K562 (cell line): ENCODE measurements at places on chromosomes 13 and 19.
A peak's percentile ranks its signal among the peaks of the same experiment; 100 is the strongest.

DNA sequence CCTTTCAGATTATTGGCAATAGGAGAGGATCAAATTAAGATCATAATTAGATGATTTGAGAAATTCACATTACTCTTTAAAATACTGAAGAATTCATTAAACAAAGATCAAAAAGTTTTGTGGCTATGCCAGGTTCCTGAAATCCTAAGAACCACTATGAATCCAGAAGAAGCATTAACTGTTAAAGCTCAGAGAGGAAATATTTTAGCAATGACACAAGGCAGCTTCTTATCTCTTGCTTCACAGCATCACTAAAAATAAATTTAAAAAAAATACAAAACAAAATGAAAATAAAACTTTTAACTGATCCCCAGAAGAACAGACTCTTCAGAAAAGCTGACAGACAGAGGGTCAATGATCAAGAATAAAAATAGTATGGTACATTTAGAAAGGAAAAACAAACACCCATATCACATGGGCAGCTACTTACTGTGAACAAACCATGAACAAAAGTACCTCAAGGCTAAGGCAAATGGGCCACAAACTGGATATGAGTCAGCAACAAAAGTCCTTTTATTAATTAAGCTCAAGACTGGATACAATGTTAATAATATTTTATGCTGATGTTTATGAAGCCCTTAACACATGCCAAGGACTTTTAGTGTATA, 19.6 kb downstream of the RNF6 start:
- DNase-seq = no peak

DNA sequence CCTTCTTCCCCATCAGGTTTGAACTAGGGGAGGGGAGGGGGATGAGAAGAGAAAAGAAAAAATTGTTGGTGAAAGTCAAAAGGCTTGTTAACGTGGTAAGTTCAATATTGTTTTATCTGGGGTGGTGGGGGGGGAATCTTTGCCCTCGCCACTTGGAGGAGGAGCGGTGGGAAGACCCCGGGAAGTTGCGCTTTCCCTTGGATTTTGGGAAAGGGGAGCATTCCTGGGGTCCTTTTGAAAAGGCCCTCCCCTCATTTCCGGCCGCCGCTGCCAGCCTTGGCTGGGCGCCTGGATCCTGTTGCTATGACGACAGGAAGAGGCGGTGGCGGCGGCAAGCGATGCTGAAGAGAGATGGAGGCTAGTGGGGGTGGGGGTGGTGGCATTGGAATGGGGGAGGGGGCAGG, 4.6 kb upstream of the CACNG8 start:
- no peak for DNase-seq

DNA sequence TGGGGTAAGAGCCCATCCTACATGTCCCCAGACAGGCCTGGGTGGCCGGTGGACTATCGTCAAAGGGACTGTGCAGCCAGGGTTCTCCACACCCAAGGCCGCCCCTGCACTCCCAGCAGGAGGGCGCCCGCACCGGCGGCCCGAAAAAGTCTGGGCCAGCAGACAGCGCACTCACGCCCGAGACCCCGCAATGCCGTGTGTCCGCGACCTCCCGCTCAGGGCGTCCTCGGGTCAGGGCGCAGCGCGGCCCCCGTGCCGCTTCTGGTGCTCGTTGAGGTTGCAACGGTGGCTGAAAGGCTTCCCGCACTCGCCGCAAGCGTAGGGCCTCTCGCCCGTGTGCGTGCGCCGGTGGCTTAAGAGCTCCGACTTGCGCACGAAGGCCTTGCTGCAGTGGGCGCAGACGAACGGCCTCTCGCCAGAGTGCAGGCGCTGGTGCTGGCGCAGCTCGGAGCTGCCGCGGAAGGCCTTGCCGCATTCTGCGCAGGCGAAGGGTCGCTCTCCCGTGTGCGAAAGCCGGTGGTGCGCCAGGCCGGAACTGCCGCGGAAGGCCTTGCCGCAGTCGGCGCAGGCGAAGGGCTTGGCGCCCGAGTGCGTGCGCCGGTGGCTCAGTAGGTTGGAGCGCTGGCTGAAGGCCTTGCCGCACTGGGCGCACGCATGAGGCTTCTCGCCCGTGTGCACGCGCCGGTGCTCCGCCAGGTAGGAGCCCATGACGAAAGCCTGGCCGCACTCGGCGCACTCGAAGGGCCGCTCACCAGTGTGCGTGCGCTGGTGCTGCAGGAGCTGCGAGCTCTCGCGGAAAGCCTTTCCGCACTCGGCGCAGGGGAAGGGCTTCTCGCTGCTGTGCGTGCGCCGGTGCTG, 2.8 kb upstream of the A1BG start:
- DNase-seq = no peak

DNA sequence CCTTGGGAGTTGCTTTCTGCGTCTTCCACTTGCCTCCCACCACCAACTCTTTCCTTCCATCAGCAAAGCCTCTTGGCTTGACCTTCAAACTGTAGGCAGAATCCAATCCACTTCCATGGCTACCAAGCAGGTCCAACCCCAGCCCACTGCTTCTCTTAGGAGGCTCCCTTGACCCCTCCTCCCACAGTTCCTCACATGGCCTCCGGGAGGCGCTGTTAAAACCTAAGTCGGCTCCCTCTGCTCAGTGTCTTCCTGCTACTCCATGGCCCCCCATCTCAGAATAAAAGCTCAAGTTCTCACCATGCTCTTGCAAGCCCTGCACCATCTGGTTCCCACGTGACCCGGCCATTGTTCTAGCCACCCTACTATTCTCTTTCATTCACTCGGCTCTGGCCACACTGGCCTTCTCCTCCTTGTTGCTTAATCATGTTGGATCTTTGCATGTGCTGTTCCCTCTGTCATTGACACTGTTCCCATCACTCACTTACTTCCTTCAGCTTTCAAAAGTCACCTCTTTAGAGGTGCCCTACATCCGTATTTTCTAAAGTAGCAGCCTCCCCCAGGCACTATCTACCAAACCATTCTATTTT, 7.5 kb downstream of the IZUMO2 start:
- peak; percentile 24 for DNase-seq

DNA sequence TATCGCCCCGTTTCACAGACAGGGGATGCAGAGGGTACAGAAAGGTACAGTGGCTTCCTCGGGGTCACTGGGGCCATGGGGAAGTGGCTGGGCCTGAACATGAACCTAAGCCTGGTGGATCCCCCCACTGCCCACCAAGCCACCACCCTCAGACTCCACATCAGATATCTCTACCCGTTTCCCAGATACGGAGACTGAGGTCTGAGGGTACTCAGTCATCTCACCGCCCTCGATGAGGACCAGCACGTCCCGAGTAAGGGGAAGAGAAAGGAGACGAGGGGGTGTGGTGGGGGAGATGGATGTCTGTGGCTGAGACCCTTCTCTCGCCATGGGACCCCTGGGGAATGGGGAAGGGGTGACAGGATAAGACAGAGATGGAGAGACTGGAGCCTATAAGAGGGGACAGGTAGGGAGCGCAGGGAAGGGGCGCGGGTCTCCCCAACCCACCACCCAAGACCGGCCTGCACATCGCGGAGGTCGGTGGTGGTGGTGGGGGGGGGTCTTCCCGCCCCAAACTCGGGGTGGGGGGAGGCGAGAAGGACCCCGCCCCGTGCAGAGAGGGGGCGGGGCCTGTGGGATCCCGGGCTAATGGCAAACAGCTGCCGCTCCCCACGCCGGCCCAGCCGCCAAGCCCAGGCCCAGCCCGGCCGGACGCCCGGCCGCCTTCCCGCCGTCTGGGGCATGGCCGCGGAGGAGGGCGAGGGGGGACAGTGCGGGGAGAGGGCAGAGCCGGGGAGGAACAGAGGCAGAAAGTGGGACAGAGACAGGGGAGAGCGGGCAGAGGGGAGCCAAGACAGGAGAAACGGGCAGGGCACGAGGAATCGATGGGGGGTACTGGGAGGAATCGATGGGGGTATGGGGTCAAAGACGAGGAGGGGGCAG, 698 bp downstream of the KANK2 start:
- peak; percentile 69 for DNase-seq

GRCh38 chr13:36758345-36758744, 60.7 kb upstream of the RFXAP start:
- DNase-seq = no peak

GRCh38 chr13:37645181-37645740, 46.7 kb upstream of the POSTN start:
- DNase-seq = no peak

DNA sequence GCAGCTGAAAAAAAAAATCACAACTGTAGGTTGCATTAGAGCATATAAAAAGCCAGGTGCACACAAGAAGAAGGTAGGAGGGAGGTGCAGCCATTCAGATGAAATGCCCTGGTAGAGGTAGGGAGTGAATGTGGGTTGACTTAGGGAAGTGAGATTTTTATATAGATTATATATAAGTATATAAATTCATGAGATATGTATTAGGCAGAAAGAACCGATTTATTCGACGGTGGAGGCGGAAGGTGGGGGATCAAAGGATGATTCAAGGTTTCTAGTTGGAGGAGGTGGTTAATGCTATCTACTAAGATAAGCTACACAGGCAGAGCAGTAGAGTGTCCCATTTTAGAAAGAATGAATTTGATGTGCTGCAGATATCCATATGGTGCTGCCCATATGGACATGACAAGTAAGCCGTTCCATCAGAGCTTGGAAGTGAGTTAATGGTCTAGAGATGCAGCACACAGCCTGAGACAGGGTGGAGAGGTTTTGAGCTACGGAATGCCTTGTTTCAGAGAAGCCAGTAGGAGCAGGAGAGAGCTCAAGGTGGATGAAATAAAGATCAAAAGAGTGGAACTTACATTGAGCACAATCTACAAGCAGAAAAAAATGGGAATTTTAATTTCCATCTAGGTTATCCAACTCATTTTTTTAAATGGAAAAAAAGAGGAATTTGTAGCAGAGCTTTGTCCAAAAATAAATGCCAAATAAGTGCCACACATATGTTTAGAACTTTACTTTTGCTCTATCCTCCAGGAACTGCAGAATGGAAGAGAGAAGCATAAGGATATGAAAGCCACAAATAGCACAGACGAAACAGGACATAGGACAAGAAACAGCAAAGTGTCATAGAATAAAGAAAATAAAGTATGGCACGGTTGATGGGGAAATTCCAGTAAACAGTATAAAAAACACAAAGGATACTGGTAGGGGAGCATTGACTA, 177.3 kb downstream of the PCDH9 start:
- DNase-seq = no peak

DNA sequence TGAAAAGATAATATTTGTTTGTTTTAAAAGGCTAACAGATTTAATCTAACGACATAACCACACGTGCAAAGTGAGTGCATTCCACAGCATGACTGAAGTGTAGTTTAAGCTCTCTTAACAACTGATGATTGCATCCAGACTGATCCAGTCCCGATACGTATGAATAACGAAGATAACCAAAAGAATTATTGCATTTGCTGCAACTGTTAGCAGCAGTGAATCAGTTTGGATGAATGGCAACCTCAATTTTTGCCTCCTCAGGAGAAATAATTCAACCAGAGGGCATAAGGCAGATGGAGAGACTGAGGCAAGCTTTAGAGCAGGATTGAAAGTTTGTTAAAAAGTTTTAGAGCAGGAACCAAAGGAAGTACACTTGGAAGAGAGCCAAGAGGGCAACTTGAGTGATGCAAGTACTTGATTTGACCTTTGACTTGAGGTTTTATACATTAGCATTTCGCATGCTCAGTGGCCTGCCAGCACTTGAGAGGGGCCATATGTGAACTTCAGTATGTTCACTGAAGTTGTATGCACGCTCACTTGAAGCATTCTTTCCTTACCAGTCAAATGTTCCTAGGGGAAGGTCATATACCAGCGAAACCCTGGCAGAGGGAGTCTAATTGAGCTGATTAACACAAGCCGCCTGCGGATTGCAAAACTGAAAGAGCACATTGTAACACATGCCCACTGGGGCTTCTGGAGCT, 835.0 kb upstream of the PCDH20 start:
- no peak for DNase-seq

DNA sequence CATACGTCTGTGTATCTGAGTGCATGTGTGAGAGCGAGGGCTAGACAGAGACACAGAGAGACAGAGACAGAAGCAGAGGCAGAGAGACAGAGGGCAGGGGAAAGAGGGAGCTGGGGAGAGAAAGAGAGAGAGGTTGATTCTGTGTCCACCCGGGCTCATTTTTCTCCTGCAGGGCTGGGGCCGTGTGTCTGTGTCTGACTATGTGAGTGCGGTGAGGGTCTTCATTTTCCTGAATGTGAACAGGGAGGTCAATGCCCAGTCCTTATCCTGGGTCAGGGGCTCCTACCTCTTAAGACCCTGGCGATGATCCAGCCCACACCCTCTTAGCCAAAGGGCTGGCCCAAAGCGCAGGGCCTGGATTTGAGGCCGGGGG, 17.7 kb downstream of the LRRC4B start:
- no peak for DNase-seq

DNA sequence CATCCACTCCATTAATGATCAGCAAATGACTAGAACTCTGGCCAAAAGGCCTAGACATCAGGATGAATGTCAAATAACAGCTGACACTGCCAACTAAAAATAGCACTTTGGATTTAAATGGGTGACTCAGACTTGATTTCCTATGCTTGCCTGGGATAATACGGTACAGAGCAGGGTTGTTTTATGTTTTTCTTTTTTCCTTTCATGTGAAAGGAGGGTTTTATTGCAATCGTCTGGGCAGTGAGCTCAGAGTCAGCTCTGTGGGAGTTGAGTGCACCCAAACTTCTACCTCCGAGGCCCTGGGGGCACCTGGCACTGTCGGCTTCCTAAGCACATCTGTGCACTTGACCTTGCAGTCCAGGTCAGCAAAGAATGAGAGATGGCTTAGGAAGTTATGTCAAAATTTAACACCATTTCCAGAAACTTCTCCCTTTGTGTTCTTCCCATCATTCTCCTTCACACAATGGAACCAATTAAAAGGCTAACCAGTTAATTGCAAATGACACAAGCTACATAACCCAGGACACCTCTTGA, 134.1 kb downstream of the LACC1 start:
- DNase-seq = no peak

GRCh38 chr19:13557756-13558398, 51.6 kb upstream of the CACNA1A start:
- DNase-seq = peak; percentile 45

- DNase-seq = no peak
Observed at GRCh38 chr19:42017040-42017439, 23.0 kb upstream of the ATP1A3 start.

- DNase-seq = no peak
Observed at GRCh38 chr13:48624016-48624415, 29.7 kb upstream of the CYSLTR2 start.

DNA sequence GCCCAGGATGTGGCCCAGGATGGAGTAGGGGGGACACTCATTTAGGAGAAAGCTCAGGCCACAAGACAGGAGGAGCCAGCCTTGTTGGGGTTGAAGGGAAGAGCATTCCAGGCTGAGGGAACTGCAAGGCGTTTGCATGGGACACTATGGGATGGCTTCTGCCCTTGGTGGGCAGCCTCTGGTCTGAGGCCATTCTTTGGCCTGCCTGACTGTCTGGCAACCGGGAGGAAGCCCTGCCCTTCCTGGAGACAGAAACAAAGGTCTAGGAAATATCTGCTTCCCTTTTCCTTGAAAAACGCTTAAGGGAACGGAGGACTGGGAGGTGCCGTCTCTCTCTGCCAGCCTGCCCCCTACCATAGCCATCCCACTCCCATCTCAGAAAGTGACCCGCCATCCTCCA, 2.8 kb upstream of the ICAM1 start:
- DNase-seq = no peak

DNA sequence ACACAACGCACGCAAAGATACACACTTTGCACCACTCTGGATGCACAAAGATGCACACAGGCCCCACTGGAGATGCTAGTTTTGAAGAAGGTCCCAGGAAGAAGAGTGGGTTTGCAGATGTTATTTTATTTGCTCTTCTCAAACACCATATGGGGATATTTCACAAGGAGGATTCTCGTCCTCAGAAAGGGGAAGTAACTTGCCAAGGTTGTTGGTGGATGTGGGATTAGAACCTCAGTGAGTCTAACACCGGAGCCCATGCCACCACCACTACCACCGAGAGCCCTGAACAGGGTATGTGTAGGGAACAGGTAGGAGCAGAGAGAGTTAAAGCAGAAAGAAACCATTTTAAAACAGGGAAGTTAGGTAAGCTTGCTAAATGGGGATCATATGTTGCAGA, 9.6 kb upstream of the CEACAM6 start:
- no peak for DNase-seq
